Fibroblast of villous mesenchyme (primary cell): ENCODE measurements at places on chromosomes 16 and 17.

GRCh38 chr17:51846566-51846965 lies 311.9 kb downstream of the CA10 start:
- DNase-seq: no peak

DNA sequence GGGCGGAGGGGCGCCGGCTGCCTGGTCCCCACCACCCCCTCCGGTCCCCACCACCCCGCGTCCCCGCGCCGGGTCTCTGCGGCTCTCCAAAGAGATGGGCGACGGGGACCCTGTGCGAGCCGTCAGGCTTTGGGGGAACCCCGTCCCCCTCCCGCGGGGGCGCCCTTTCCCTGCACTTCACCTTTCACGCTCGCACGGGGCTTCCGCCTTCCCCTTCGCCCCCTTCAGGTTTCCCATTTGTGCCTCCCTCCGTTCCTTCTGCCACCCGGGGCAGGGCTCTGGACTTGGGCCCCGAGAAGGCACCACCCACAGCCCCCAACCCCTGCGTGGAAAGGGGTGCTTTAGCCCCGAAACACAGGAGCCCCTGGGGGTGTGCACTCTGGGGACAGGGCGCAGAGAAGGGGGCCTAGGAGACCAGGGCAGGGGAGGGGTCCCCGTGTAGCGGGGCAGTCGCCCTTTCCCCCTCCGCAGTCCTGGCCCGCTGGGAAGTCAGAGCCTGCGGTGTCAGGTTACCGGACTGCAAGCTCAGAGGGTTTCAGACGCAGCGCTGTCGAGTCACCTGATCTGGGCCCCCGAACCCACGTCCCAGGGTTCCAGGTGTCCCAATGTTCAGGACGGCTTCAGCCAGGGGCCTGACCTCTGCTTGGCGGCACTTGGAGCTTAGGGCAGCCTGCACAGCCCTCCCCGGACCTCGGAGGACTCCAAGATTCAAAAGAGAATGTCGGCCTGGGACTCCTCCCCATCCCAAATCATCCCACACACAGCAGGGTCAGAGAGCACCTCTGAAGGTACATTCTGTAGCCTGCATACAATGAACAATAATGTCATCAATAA lies 6.7 kb upstream of the CCDC92B start:
- no peak for DNase-seq

GRCh38 chr16:30947859-30948666 lies 805 bp upstream of the ORAI3 start:
- DNase-seq: peak; percentile 99

DNA sequence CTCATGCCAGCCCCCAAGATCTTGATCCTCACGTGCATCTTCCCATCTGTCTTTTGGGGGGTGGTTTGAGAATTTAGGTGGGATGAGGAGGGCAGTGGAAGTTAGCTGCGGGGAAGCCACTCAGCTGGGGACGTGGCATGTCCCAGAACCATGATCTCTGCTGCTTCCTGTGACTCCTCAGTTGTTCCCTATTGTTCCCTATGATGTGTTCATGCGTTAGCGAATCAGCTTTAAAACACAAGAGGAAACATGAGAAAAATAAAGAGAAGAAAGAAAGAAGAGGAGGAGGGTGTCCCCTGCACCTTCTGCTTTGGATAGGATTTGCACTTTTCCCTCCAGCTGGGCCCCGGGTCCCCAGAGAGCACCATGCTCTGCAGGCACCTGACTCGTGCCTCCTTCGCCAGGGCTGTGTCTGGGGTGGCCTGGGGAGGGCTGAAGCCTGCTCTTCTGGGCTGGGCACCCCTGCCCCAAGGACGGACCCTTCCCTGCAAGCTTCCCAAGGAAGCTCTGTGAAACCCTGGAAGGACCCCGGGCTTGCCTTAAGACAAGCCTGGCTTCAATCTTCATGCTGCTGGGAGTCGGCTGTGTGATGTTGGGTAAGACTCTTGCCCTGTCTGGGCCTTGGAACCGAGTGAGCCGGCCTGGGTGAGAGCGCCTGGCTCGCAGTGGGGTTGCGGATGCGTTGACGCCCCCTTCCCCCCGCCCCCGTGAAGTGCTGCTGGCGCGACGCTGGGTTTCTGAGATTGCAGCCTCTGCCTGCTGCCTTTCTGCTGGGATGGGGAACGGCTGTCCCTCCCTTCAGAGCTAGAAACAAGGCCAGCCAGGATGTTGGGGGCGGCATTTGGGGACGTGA lies 62.8 kb upstream of the CIBAR2 start:
- no peak for DNase-seq

GRCh38 chr16:85386467-85387170 lies 226.5 kb upstream of the GSE1 start:
- no peak for DNase-seq

GRCh38 chr17:60562421-60562820 lies 36.4 kb upstream of the APPBP2 start:
- DNase-seq: peak; percentile 25

- DNase-seq: no peak
Observed at GRCh38 chr17:41167561-41167960, 460 bp downstream of the KRTAP4-3 start.

- no peak for DNase-seq
Observed at GRCh38 chr17:45284176-45285140, 22.6 kb upstream of the SPATA32 start.
